Myocyte (in vitro differentiated cells): ENCODE measurements at places on chromosomes 3 and 15. TPM values are rescaled to one million over a fixed set of nuclear protein-coding genes. Genes with fewer than 3 reads are reported as not detected.

AP3B2 gene
- total RNA-seq: not detected in 2 replicates

GASK1A gene
- total RNA-seq: not detected in 2 replicates

ST6GAL1 gene
- 2.8 and 11.1 TPM in 2 replicates for total RNA-seq

GPR176 gene
- 28.1 and 32.6 TPM in 2 replicates for total RNA-seq

RASGRP1 gene
- total RNA-seq: 0.05 and 0.27 TPM in 2 replicates

PLSCR5 gene
- total RNA-seq: not detected in 2 replicates

MRPL3 gene
- total RNA-seq: 130 and 135 TPM in 2 replicates

TEX55 gene
- total RNA-seq: not detected in 2 replicates

SOX2 gene
- total RNA-seq: not detected in 2 replicates

CXCR6 gene
- total RNA-seq: not detected in 2 replicates

PEX5L gene
- 0.42 and 0.53 TPM in 2 replicates for total RNA-seq

KLHL40 gene
- 55.6 and 67.1 TPM in 2 replicates for total RNA-seq

PLD1 gene
- 5.3 and 6.0 TPM in 2 replicates for total RNA-seq

TMC3 gene
- total RNA-seq: not detected in 2 replicates

KY gene
- 1.6 and 4.3 TPM in 2 replicates for total RNA-seq

SLC22A14 gene
- 0.78 and 0.83 TPM in 2 replicates for total RNA-seq

APBA2 gene
- not detected in 2 replicates for total RNA-seq

CAMKV gene
- total RNA-seq: not detected in 2 replicates

PIGZ gene
- total RNA-seq: 1.9 and 3.1 TPM in 2 replicates

LRRC34 gene
- 1.3 and 1.8 TPM in 2 replicates for total RNA-seq

LNP1 gene
- total RNA-seq: 8.3 and 8.7 TPM in 2 replicates

CPNE9 gene
- not detected in 2 replicates for total RNA-seq

MORC1 gene
- not detected in 2 replicates for total RNA-seq

PLSCR2 gene
- not detected in 2 replicates for total RNA-seq

SLC28A1 gene
- total RNA-seq: not detected in 2 replicates

TYRO3 gene
- 3.9 and 9.6 TPM in 2 replicates for total RNA-seq

TMIE gene
- total RNA-seq: 0.42 and 0.43 TPM in 2 replicates

ADAM10 gene
- total RNA-seq: 224 and 246 TPM in 2 replicates

CKMT1A gene
- total RNA-seq: not detected in 2 replicates

DAZL gene
- not detected in 2 replicates for total RNA-seq

KLHL6 gene
- total RNA-seq: not detected in 2 replicates

IL17RB gene
- not detected in 2 replicates for total RNA-seq

MRPL46 gene
- total RNA-seq: 22.5 and 25.7 TPM in 2 replicates

AQP9 gene
- total RNA-seq: 0.13 TPM in 1 of 2 replicates, not detected in the other

A4GNT gene
- total RNA-seq: not detected in 2 replicates

SCN5A gene
- 72.3 and 194 TPM in 2 replicates for total RNA-seq

PCOLCE2 gene
- total RNA-seq: 0.21 TPM in 1 of 2 replicates, not detected in the other

BNC1 gene
- total RNA-seq: 3.6 and 5.1 TPM in 2 replicates

TMEM212 gene
- not detected in 2 replicates for total RNA-seq

IGF2BP2 gene
- 48.5 and 56.2 TPM in 2 replicates for total RNA-seq

PLCB2 gene
- 0.99 and 1.4 TPM in 2 replicates for total RNA-seq

ZNF660 gene
- 1.8 and 2.1 TPM in 2 replicates for total RNA-seq

PRSS50 gene
- total RNA-seq: 0.45 and 0.68 TPM in 2 replicates

CELF6 gene
- 1.0 and 2.4 TPM in 2 replicates for total RNA-seq

GPR149 gene
- not detected in 2 replicates for total RNA-seq

DUOX1 gene
- not detected in 2 replicates for total RNA-seq

COL7A1 gene
- 7.1 and 11.1 TPM in 2 replicates for total RNA-seq

NDUFB4 gene
- total RNA-seq: 81.1 and 150 TPM in 2 replicates

LARP6 gene
- 20.6 and 44.4 TPM in 2 replicates for total RNA-seq

C3orf20 gene
- total RNA-seq: not detected in 2 replicates

GPR87 gene
- total RNA-seq: not detected in 2 replicates

BMF gene
- total RNA-seq: 7.4 and 10.4 TPM in 2 replicates

MCF2L2 gene
- 0.16 and 0.64 TPM in 2 replicates for total RNA-seq

EPHB3 gene
- 23.2 and 23.6 TPM in 2 replicates for total RNA-seq

ZPLD1 gene
- 0.59 TPM in 1 of 2 replicates, not detected in the other for total RNA-seq

DPPA2 gene
- total RNA-seq: not detected in 2 replicates

SCAANT1 gene
- not detected in 2 replicates for total RNA-seq

FYTTD1 gene
- total RNA-seq: 103 and 107 TPM in 2 replicates

EAF2 gene
- 7.0 and 10.7 TPM in 2 replicates for total RNA-seq
